Fibroblast of the aortic adventitia (primary cell): ENCODE measurements at places on chromosomes 5 and 9. TPM values are rescaled to one million over a fixed set of nuclear protein-coding genes. Genes with fewer than 3 reads are reported as not detected.

- DNase-seq = no peak
Observed at GRCh38 chr9:122107291-122107805, 14.2 kb upstream of the TTLL11 start.

GRCh38 chr5:112692472-112692871 is 45.2 kb upstream of the APC start:
- no peak for DNase-seq

- no peak for DNase-seq
Observed at GRCh38 chr5:119470105-119470763, 17.9 kb downstream of the HSD17B4 start.

Gene TNC
- total RNA-seq = 8.3 and 49.7 TPM in 2 replicates

Gene GARIN3
- total RNA-seq = not detected in 2 replicates
